ENCODE measurements at places on chromosomes 11 and 22.

GRCh38 chr11:117225553-117226170 is 6.2 kb downstream of the PCSK7 start:
- DNase-seq: no peak

- no peak for DNase-seq
Measured at GRCh38 chr22:49753276-49753890, 74.3 kb downstream of the BRD1 start.

GRCh38 chr22:45722006-45722405 is 50.4 kb downstream of the ATXN10 start:
- DNase-seq: no peak

DNA sequence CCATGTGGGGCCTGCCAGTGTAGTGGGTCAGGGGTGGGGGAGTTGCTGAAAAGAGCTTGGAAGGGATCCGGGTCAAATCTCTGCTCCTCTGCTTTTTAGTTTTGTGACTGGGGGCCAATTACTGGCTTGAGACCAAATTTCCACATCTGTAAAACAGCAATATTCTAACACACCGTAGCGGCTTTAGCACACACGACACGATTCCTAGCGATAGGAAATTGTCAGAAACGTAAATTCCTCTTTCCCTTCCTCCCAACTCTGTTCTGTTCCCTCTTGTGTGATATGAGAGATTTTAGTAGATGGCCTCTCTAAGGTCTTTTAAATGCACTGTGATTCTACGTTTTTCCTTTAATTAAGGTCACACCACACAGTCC is 71.9 kb downstream of the MICAL2 start:
- no peak for DNase-seq

DNA sequence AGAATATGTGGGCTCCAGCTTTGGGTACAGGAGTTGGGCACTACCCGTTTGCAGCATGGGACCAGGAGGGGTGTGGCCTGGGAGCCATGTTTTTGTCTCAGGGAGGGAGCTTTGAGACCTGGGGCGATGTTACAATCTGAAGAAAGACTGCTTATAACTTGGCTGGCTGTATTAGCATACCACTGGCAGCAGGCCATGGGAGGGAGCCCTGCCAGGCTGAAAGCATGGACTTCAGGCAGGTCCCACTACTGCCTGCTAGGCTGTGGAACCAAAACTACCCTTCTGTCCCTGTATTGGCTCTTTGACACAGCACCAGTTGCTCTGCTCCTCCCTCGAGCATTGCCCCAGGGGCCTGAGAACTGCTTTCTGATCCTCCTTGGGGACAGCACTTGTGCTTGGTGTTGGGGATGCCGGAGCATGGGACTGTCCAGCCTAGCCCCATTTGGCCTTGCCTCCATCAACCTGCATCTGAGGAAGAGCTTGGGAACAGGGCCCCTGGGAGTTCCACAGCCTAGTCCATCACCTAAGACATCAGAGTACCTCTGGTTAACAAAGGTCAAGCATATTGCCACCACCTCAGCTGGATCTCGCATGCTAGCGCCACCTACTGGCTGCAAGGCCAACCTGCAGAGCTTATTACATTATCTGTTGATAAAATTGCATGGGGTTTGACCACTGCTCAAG is 217.4 kb downstream of the SBF2 start:
- no peak for DNase-seq
